ENCODE measurements at places on chromosomes 6 and 20.

GRCh38 chr6:113450061-113450465, 407.1 kb upstream of the MARCKS start:
- DNase-seq, result no peak

DNA sequence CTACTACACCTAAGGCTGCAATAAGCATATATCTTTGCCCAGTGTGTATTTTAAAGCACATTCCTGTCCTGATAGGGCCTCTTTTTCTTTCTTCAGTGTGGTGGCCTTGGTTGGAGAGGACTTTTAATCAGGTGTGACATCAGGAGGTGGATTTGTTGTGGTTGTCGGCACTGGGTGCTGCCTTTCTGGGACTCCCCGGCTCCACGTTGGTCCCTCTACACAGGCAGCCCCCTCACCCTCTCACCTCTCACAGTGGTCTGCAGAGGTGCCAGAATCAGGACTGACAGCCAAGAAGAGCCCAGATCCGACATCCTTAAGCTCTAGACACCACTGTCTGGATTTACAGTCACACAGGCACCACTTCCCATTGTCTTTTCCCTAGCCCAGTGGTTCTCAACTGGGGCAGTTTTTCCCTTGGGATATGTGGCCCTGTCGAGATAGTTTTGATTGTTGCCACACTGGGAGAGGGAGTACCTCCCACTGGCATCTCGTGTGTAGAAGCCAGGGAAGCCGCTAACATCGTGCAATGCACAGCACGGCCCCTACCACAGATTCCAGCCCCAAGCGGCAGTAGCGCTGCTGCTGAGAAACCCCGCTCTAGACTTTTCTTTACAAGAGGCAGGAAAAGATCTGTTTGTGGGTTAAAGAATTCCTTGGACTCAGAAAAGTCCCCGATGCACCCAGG, 314.1 kb downstream of the QKI start:
- no peak for DNase-seq

- no peak for DNase-seq
Observed at GRCh38 chr6:105072798-105073199, 107.0 kb downstream of the POPDC3 start.

- DNase-seq, result no peak
Observed at GRCh38 chr20:39518654-39519053, 556.5 kb downstream of the DHX35 start.

- no peak for DNase-seq
Observed at GRCh38 chr20:47872341-47872740, 87.1 kb upstream of the SULF2 start.

DNA sequence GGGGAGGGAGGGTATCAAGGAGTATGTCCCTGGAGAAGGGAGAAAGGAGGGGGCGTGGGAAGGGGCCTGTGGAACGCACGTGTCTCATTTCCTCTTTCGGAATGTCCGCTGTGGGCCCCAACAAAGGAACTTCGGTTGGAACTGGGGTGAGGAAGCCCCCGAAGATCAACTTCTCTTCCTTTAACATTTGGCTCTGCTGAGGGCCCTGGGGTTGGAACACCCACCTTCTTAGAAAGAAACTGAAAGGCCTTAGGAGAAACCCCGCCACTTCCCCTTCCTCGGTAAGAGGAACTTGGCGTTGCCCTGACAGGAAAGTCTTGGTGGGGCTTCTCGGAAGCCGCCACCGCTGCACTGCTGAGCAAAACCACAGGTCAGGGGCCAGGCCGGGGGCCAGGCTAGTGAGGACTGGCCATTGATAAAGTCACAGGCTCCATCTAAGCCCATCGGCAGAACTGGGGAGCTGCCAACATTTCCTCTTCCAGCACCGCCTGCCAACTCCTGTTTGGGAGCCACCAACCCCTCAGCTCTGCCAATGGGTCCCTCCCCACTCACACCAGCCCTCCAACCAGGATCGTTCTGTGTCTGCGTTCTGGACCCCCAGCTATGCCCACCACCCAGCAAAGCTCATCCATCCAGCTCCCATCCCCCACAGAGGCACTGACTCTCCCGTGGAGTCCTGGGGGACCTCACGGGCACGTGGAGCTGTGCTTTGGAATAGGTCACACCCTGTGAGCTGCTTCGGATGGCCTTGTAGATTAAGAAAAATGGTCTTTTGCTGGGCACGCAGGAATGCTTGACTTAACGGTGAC, 44.8 kb downstream of the FGD2 start:
- peak; percentile 46 for DNase-seq

DNA sequence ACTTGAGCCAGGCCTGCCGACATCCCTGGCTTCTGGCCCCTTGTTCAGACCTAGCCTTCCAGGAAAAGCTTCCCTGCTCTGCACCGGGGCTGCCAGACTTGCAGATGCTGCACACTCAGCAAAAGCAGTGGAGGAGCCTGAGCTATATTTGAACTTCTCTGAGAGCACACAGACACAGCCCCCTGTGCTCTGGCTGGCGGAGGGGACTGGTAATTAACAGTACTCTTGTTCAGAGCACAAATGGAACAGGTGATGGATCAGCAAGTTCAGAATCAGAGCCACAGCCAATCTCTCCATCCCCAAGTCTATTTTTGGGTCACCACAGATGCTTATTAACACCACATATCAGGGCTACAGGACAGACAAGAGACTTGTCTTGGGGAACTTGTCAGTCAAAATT, 27.6 kb upstream of the RIMS4 start:
- no peak for DNase-seq

GRCh38 chr20:36010825-36011224, 42.4 kb downstream of the CNBD2 start:
- no peak for DNase-seq

GRCh38 chr6:52595000-52595795, 18.3 kb upstream of the TRAM2 start:
- no peak for DNase-seq

DNA sequence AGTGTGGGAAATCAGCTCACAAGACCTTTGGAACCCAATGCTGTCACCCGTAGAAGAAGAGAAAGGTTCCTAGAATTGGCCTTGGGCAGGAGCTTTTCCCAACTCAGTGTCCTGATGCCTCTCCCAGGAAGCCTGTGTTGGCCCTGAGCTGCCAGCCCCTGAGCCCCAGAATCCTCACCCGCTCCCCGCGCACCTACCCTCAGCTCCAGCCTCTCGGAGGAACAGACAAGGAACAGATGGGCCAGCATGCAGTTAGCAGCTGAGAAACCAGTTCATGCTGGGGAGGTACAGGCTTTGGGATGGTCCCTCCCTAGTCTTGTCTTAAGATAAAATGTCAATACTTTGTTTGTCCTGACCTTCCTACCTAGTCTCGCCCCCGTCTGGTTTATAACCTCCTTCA, 121.9 kb upstream of the CDH4 start:
- no peak for DNase-seq

DNA sequence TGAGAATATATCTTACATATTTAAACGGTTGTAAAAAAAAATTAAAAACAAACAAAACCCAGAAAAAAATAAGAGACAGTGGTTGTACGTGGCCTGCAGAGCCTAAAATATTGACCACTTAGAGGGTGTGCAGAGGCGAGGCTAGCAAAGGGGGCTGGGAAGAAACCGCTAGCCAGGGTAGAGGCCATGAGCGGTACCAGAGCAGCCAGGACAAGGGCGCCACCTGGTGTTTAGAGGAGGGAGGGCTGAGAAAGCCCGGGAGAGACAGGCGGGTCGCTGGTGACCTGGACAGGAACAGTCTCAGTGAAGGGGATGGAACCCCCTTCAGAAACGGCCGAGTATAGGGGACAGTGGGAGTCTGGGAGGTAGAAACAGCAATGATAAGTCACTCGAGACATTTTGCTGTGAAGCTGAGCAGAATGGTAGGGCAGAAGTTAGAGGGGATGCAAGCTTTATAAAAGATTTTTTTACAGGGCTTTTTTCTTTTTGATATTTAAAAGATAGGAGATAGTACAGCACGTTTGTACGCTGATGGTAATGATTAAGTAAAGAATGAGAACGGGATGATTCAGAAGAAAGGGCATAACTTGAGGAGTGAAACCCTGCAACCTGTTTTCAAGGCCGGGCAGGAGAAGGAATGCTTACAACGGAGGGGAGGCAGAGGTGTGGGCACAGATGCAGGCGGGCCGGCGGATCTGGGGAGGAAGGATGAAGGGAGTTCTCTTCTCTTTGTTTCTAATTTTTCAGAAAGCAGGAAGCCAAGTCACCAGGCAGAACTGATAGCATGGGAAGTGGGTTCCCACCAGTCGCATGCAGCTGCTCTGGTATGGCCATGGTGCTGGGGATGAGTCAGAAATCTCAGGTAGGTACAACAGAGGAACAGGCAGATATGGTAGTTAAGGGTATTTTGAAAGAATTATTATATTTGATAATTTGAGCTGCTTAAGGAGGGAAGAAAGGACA, 76.2 kb downstream of the FAM229B start:
- peak; percentile 58 for DNase-seq

DNA sequence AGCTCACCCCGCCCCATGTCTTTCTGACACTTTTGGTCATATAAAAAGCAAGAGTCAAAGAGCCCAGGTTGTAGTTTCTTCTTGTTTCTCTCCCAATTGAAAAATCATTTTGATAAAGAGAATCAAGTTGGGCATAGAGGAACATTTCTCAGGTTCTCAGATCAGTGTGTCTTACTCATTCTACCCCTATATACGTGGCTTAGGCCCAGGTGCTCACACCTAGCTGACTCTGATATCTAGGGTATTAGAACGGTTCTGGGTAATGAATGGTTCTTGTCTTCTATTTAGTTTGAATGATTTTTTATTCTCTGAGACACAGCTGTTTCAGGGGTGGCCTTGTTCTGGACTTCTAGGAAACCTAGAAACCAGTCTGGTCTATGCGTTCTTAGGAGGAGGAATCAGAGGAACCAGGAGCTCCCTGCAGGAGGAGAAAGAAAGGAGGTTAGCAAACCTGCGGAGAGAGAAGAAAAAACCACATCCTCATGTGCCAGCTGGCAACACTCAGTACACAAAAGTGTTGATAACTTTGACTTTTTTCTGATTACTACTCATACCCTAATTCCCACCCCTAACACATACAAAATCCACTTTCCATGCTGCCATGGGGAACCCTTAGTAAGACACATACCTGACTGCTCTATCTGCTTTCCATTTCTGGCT, 178.0 kb downstream of the CLIC5 start:
- no peak for DNase-seq

DNA sequence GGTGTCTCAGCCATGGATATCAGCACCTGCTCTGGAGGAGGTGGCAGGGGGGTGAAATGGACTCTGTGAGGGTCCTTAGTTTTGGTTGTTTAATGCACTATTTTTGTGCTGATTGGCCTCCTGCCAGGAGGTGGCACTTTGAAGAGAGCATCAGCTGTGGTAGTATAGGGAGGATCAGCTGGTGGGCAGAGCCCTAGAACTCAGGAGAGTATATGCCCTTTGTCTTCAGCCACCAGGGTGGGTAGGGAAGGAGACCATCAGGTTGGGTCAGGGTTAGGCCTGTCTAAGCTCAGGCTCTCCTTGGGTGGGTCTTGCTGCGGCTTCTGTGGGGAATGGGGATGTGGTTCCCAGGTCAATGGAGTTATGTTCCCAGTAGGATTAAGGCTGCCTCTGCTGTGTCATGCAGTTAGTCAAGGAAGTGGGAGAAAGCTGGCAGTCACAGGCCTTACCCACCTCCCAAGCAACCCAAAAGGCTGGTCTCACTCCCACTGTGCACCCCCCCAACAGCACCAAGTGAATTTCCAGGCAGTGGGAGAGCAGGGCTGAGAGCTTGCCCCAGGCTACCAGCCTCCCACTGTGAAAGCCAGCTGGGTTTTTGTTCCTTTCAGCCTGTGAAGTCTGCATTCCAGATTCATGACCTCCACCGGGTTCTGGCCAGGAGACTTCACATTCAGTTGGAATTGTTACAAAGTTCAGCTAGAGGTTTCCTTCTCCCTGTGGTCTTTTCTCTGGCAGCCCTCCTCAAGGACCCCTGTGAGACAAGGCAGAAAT, 5.7 kb upstream of the OSTM1 start:
- no peak for DNase-seq

DNA sequence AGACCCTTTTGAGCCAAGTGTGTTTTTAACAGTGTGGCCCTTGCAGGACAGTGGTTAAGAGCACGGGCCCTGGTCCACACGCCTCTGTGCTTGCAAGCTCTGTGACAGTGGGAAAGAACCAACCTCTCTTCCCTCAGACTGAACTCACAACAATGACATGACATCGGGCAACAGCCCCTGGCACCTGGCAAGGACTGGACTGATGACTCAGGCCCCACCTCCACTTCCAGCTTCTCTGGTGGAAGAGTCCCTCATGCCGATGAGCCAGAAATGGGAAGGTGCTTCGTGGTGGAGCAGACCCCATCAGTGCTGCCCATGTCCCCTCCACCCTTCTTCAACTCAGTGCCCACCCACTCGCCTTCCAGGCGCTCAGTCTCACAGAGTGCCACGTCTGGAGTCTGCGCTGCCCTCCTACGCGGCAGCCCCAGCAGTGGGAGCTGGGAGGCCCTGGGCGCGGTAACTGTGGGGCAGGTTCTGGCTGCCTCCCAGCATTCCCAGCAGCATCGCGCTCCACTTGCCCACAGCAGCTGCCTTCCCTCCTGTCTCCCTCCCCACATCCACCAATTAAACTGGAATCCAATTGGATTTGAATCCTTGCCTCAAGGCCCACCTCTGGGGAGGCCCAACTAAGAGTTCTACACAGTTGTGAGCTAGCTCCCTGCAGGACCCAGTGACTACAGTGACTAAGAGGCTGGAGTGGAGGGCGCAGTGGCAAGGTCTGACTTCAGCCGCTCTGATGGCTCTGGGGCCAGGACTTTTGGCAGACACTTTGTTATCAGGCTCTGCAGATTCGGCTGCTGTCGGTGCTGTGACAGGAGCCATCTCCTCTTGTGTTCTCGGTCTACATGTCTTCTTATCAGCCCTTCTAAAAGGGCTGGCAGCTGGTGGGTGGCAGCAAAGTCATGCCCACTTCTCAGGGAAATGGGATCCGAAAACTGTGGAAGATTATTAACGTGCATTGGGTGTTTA, 156.8 kb upstream of the MLN start:
- DNase-seq, result no peak

GRCh38 chr6:17665132-17665531, 41.6 kb downstream of the NUP153 start:
- DNase-seq, result no peak

DNA sequence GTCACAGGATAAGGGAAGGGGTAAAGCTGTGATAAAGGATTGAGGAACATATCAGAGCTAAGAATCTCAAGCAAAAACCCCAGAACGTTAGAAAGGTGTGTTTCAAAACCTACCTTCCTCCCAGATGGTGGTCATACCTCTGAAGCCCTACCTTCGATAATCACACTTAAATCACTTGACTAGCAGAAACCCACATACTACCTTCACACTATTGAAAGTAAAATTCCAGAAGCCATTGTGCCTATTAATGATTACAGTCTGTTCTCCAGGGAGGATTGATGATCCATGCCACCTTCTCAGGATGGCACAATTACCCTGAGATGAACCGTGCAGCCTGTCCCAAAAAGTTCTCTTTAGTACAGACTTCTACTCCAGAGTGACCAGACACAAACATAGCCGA, 72.3 kb upstream of the SOX4 start:
- DNase-seq, result no peak

DNA sequence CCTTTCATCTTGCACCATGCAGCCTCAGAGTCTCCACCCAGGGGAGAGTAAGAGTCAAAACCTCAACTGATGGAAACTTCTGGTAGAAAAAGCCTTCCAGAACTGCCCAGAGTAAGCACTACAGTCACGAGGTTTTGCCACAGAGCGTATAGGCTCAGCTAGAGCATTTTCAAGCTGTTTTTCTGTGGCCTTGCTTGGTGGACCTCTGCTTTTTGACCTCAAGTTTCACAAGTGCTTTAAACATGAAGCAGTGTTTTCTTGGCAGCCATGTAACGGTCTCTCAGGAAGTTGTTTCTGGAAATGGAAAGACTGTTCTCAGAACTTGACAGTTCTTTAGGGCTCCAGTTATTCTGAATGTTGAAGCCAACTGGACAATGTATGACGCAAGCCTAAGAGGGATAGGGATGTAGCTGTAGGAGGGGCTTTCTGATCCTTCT, 146.5 kb downstream of the ZDHHC14 start:
- DNase-seq, result no peak

All from stimulated activated CD8-positive, alpha-beta memory T cell treated with anti-CD3 and anti-CD28 coated beads, Interleukin-2, amount 100 ng/mL, for 1 hour (primary cell).